Activated gamma-delta T cell treated with anti-CD3 and anti-CD28 coated beads, Interleukin-2, amount 50 U/mL, for 16 hours (primary cell): ENCODE measurements at places on chromosomes 6 and 20.
A peak's percentile ranks its signal among the peaks of the same experiment; 100 is the strongest.

DNA sequence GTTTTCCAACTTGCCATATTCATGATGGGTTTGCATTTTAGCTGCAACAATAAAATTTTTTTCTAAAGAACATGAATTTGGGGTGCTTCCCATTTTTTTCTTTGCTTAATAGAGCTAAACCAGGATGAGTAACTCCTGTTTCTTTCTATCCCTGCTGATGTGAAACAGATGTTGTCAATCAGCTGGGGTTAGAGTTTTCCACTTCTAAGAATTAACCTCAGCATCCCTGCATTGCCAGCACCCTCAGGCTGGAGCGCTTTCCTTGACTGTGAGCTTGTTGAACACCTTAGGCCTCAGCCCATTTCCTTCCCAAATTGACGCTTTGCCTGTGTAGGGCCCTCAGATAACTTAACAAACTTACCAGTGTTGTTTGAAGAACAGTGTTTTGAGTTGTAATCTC is 74.5 kb downstream of the PTPN1 start:
- DNase-seq = no peak

DNA sequence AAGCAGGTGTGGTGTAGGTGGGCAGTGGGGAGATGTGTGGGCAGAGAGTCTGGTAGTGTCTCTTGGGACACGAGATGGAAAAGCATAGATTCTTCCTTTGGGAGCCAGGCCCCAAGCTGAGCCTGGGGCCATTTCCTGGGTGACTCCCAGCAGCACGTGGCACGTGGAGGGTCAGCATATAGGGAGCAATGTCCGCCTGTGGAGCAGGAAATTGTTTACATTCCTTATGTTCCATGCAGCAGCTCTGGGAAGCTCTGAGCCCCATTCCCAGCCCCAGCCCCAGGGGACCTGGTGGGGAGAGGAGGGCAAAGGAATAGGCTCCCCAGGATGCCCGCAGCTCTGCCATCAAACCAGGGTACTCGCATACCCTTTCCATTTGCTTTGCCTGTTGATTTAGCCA is 57.6 kb downstream of the DAAM2 start:
- DNase-seq = no peak

- DNase-seq = no peak
Measured at GRCh38 chr6:69732640-69733039, 64.2 kb downstream of the LMBRD1 start.

GRCh38 chr6:41502917-41503671 is 43.1 kb upstream of the FOXP4 start:
- DNase-seq = no peak

- DNase-seq = no peak
Measured at GRCh38 chr20:3563548-3564177, 92.8 kb downstream of the ATRN start.

GRCh38 chr20:4167261-4168021 is 152.1 kb upstream of the RNF24 start:
- no peak for DNase-seq

DNA sequence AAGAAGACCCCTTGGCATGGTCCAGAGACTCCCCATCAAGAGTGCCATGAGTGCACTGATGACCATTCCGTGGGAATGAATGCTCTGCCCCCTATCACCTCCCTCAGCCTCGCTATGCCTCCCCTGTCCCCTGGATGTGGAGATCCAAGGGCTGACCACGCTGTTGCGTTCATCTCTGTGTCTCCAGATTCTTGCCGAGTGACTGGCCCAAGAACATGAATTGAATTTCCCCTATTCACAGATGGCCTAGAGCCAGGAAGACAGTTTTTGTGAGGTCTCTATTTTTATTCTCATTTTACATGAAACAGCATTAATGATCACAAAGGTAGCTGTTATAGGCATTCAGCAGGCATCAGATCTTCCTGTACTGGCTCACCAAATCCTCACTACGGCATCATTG is 33.6 kb downstream of the MAFB start:
- DNase-seq = no peak

- DNase-seq = no peak
Measured at GRCh38 chr6:15329197-15329671, 83.4 kb downstream of the JARID2 start.

DNA sequence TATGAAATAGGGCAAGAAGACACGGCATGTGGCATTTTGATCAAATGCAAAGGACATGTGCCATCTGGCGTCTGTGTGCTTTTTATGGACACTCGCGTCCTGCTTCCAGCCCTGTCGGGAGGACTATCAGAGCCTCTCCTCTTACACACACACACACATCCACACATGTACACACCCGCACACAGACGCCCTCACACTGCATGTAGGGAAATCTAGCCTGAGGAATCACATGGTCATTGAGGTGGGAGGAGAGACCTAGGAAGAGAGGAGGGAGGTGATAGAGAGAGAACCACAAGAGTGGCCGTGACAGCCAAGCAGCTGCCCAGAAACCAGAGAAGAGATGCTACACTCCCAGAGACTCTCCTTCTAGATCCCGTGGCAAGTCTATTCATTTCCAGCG is 105.9 kb upstream of the CDYL start:
- no peak for DNase-seq

DNA sequence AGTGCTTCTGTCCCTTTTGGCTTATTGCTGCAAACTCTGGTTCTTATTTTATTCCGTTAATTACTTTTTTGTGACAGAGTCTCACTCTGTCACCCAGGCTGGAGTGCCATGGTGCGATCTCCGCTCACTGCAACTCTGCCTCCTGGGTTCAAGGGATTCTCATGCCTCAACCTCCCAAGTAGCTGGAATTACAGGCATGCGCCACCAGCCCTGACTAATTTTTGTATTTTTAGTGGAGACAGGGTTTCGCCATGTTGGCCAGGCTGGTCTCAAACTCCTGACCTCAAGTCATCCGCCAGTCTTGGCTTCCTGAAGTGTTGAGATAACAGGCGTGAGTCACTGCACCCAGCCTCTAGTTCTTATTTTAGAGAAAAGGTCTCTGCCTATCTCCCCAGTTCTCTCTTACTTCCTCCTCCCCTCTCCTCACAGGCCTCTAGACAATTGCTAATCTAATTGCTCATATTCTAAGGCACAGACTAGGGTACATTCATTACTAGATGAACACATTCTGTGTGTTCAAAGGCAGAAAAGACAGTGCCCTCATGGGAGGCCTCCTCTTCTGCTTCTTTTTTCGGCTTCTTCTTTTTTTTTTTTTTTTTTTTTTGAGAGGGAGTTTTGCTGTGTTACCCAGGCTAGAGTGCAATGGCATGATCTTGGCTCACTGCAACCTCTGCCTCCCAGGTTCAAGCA is 27.0 kb downstream of the EDEM2 start:
- DNase-seq = no peak

- peak; percentile 25 for DNase-seq
Measured at GRCh38 chr6:119742188-119742803, 392.7 kb upstream of the MAN1A1 start.

GRCh38 chr20:1622450-1622849 is 2.6 kb upstream of the SIRPB1 start:
- no peak for DNase-seq

DNA sequence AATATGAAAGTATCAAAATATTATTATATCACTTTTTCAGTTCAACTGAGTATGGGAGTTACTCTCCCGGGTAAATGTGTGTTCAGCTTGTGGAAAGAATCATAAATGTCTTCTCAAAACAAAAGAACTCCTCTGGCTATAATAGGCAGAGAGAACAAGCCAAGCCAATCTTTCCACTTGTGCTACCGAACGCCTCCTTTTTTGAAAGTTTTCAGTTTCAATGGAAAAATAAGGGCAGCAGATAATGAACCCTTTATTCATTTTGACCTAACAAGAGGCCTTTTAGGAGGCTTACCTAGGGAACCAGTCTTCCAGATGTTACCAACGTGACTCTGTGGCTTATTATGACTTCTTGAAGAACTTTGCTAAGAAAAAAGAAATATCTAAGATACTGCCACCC is 67.5 kb downstream of the PDE7B start:
- DNase-seq = no peak

DNA sequence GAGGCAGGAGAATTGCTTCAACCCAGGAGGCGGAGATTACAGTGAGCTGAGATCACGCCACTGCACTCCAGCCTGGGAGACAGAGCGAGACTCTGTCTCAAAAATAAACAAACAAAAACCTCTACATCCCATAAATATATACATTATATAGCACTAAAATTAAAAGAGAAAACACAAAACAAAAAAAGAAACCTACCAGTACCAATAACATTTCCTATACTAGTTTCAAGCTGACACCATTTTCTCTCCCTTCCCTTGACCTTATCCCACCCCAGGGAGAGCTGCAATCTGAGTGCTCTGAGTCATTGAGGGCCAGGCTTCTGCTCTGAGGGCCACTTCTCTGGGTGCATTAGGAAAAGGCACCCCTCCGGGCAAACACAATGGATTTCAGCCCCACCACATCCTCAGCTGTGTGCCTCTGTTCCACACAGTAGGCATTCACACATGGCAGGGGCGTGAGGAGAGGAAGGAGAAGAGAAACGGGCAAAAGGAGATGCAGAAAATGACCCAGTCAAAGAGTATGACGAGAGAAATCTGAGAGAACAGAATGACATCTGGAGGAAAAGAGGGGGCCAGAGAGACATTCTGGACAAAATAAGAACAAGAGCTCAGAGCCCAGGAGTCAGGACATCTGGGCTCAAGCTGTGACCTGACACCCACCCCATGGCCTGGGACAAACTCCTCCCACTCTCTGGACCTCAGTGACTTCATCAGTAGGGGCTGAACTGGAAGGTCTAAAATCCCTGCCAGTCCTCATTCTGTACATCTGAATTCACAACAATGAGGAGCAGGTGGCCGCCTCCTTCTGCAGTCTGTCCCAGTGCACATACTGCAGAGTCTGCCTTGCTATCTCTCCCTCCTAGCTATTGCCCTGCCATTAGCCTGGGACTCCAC is 18.2 kb downstream of the TRIM26 start:
- no peak for DNase-seq

GRCh38 chr20:32966881-32967781 is 37.1 kb downstream of the SUN5 start:
- DNase-seq = peak; percentile 30

- no peak for DNase-seq
Measured at GRCh38 chr6:139514819-139515218, 140.4 kb upstream of the CITED2 start.

DNA sequence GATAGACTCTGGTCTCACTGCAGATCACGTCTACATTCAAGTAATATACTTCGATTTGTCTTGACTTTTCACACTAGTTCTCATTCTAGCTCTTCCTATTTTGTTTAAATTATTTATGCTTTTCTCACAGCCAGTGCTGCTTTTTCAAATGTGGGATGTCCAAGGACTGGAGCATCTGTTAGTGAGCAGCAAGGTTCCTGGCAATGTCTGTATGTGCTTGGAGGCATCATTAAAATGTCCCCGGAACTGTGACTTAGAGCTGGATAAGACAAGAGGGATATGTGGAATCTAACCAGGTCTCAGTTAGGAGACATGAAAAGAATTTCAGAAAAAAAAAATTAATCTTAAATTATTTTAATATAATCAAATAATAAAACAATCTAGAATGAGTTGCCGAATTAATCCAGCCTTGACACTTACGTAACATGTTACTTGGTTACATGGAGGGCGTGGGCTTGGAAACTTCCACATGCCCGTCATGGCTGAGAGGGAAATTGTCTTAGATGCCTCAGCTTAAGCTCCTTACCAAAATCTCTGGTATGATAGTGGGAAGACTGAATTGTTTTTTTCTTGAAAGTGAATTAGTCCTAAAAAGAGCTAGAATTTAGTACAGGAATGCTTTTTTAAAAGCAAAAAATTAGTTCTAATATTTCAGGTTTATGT is 21.4 kb upstream of the CARMIL1 start:
- no peak for DNase-seq

DNA sequence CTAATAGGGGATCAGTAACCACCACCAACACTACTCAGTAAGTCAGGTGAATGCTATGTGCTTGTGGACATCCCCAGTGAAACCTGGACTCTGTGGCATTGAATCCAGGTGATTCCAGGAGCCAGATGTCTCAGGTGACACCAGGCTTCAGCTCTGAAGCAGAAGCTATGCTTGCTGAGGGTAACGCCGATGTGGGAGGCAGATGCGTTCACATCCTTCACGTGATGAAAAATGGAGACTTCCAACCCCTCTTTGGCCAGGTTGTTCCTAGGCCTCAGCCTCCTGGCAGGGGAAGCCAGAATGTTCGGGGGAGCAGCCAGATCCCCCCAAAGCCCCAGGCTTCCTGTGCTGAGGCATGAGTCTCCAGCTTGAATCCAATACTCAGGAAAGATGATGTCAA is 209.8 kb upstream of the PDE10A start:
- DNase-seq = no peak

- DNase-seq = no peak
Measured at GRCh38 chr20:22719167-22719591, 134.8 kb upstream of the FOXA2 start.

DNA sequence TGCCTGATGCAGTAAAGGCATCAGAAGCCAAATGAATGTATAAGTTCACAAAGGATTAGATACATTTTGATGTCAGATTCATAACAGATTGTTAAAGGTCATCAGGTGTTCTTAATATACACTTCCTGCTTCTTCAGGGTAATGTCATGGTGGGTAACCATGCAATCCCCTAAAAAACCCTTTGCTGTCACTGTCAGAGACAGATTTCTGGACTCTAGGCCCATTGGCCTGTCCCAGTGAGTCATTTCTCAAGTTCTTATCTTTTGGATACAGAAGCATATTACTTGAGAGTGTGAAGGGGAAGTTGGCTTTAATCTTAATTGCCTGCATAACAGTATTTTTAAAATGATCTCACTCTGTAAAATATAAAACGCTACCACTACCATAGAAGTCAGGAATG is 895.6 kb upstream of the MAP3K7 start:
- DNase-seq = no peak

GRCh38 chr6:26521600-26522391 is 16.4 kb upstream of the HMGN4 start:
- DNase-seq = peak; percentile 60

DNA sequence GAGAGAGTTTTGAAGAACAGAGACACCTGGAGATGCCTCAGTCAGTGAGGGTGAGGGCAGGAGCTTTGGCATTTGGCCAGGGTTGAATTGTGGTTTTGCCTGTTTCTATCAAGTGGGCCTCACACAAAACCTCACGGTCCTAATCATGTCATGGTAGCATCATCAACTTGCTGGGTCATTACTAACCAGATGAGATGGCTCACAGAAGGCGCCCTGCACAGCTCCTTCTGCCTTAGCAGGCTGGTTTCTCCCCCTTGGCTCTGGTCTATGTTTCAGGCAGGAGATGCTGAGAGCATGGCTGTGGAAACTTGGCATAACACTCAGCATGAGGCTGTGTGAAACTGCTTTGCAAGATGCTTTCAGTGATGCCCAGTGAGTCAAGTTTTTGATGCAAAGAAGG is 99.3 kb downstream of the LRRC1 start:
- no peak for DNase-seq

DNA sequence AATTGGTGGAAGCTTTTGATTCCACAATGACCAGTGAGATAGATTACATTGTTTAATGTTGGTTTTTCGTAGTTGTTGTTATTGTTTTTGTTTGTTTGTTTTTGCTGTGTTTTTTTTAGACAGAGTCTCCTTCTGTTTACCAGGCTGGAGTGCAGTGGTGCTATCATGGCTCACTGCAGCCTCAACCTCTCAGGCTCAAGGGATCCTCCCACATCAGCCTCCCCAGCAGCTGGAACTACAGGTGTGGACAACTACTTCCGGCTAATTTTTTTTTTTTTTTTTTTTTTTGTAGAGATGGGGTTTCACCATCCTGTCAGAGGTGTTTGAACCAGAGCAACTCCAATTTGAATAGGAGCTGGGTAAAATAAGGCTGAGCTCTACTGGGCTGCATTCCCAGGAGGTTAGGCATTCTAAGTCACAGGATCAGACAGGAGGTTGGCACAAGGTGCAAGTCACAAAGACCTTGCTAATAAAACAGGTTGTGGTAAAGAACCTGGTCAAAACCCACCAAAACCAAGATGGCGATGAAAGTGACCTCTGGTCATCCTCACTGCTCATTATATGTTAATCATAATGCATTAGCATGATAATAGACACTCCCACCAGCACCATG is 10.9 kb upstream of the AKAP12 start:
- no peak for DNase-seq
